ENCODE measurements at places on chromosomes 4 and X. TPM values are rescaled to one million over a fixed set of nuclear protein-coding genes. Genes with fewer than 3 reads are reported as not detected.

MAGED4B gene
- total RNA-seq = 12.4 TPM

TEX13D gene
- not detected for total RNA-seq

CLNK gene
- total RNA-seq = not detected

ENPP6 gene
- not detected for total RNA-seq

GATA1 gene
- total RNA-seq = not detected

IL13RA1 gene
- total RNA-seq = 61.4 TPM

LGI2 gene
- not detected for total RNA-seq

CT45A2 gene
- not detected for total RNA-seq

CSAG3 gene
- not detected for total RNA-seq

SEC31A gene
- total RNA-seq = 381 TPM

PLP1 gene
- total RNA-seq = not detected

PCDH7 gene
- 1.4 TPM for total RNA-seq

ANXA10 gene
- not detected for total RNA-seq

MAGEC3 gene
- not detected for total RNA-seq

ODAPH gene
- total RNA-seq = not detected

MSL3 gene
- total RNA-seq = 51.0 TPM
